Prostate gland (tissue), 2 donors: ENCODE measurements at places on chromosomes 2 and 18. TPM values are rescaled to one million over a fixed set of nuclear protein-coding genes. Genes with fewer than 3 reads are reported as not detected.

DNA sequence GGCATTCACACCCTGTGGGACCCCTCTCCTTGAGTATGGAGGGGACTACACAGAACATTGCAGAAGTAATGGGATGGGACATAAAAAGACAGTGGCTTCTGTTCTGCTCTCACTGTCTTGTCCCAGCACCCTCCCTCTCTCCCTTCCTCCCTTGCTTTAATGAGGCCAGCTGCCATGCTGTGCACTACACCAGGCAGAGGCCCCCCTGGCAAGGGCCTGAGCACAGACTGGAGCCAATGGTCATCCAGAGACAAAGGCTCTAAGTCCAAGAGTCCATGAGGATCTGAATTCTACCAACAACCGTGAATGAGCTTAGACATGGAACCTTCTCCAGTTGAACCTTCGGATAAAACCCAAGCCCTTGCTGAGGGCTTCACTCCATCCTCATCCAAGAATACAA, 263.0 kb downstream of the NDUFA10 start:
- no peak overlapping the region for H3K27ac ChIP-seq
- no peak for DNase-seq
- no peaks in the 10 kb centered on the region for H3K4me1 ChIP-seq
- no peaks in the 10 kb centered on the region for H3K36me3 ChIP-seq
- no peaks in the 10 kb centered on the region for H3K27me3 ChIP-seq

Gene EML4
- 38.2 TPM for total RNA-seq

Gene SLC16A14
- 3.2 TPM for total RNA-seq

Gene LYPD6B
- total RNA-seq: 16.8 TPM

GRCh38 chr2:220811115-220811514, 761.0 kb downstream of the EPHA4 start:
- no peak overlapping the region for H3K4me3 ChIP-seq
- H3K36me3 ChIP-seq: no peaks in the 10 kb centered on the region
- H3K4me1 ChIP-seq: no peaks in the 10 kb centered on the region
- H3K27ac ChIP-seq: no peak overlapping the region

DNA sequence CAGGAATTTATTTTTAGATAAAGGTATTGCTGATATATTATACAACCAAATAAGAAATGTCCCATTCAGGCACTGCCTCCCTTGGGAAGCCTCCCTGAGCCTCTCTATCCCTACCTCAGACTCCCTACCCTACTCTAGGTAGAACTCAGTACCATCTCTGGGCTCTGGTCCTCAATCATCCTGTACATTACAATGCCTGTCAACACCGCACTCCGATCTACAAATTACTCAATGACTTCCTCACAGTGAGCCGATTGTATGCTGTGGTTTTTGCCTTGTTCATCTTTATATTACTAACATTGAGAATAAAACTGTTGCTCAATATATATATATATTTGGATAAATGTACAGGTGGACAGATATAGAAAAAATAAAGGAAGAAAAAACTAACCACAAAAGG, 207.5 kb downstream of the STK39 start:
- no peak for DNase-seq
- no peak overlapping the region for H3K27ac ChIP-seq
- no peak overlapping the region for H3K4me3 ChIP-seq
- no peaks in the 10 kb centered on the region for H3K4me1 ChIP-seq
- H3K27me3 ChIP-seq: no peaks in the 10 kb centered on the region

GRCh38 chr2:29749843-29750242, 171.5 kb downstream of the ALK start:
- no peak overlapping the region for H3K27ac ChIP-seq
- no peak overlapping the region for H3K4me3 ChIP-seq
- DNase-seq: no peak
- H3K36me3 ChIP-seq: no peaks in the 10 kb centered on the region
- no peaks in the 10 kb centered on the region for H3K4me1 ChIP-seq
- no peaks in the 10 kb centered on the region for H3K27me3 ChIP-seq

DNA sequence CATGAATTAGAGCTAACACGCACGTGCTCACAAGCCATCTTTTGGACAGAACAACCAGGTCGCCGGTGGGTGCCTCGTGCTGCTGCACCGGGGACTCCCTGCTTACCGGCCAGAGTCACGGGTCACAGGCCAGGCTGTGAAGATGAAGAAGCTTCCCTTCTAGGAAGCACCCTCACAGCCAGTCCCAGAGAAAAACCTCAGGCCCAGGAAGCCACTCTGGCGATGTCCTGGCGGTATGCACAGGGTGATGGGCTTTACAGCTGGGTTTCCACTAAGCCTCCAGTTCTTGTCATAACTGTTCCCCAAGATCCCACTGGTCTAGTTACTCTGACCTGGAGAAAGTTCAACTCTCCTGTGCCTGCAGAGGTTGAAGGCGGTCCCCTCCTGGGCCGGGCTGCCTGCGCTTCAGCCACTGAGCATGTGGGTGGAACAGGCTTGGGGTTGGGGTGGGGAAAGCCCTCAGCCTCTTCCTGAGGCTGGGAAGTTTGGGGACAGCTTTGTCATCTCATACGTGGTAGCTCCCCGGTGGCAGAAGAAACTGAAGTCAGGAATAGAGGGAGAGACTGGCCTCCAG, 15.2 kb upstream of the DIS3L2 start:
- no peak overlapping the region for H3K27ac ChIP-seq
- no peaks in the 10 kb centered on the region for H3K36me3 ChIP-seq
- H3K4me1 ChIP-seq: no peaks in the 10 kb centered on the region
- H3K4me3 ChIP-seq: no peak overlapping the region

Gene LOXHD1
- not detected for total RNA-seq
